NCI-H774 (cell line): ENCODE measurements at places on chromosomes 2 and 18.

DNA sequence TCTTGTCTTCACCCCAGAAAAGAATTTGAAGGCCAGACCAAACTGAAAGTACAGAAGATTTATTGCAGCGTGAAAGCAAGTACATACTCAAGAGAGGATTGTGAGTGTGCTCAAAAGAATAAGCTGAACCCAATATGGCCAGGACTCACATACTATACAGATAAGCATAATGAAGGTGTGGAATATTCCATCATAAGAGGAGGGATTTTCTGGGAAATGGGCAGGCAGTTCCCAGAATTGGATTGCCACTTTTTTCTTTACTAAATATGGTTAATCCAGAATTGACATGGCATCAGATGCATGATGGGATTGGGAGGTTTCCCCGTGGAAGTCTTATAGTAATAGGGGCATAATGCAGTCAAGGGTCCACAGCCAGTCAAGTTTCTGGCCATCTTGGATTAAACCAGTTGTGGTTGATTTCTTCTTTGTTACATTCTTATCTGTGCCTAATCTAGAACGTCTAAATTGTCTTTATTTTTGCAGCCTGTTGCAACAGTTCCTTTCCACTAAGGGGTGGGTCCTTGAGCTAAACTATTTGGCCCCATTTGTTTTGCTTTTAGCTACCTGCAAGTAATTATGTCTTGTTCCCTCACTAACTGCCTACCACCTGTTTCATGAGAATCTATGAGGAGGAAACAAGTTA is 9.0 kb downstream of the SP140L start:
- DNase-seq, result no peak

- no peak for DNase-seq
Observed at GRCh38 chr2:119485336-119486110, 38.8 kb downstream of the SCTR start.

DNA sequence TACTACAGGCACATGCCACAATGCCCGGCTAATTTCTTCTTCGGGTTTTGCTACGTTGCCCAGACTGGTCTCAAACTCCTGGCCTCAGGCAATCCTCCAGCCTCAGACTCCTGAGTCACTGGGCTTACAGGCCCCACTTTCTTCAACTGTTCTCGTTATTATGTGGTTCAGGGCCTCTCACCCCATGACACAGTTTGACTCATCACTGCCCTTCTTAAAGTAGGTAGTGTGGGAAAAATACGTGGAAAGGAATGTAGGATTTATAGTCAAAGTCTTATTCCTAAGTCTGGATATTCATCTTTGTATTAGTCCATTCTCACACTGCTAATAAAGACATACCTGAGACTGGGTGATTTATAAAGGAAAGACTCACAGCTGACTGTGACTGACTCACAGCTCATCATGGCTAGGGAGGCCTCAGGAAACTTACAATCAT is 19.4 kb downstream of the CENPA start:
- no peak for DNase-seq

DNA sequence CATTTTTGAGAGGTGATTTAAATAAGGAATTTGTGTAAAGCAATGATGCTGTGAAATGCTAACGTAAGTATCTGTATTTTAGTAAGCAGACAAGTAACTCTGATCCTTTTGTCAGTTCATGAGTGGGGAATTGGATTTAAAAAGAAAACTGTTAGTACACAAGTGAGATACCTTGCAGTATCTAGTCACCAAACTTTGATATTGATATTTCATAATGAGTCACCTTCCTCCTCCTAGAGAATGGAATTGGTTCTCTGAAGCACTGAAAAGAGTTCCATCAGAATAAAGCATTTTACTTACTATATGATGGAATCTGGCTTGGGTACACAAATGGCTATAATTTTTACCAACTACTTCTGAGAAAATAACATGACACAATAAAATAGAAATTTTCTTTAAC is 232.2 kb downstream of the ZNF804A start:
- no peak for DNase-seq

DNA sequence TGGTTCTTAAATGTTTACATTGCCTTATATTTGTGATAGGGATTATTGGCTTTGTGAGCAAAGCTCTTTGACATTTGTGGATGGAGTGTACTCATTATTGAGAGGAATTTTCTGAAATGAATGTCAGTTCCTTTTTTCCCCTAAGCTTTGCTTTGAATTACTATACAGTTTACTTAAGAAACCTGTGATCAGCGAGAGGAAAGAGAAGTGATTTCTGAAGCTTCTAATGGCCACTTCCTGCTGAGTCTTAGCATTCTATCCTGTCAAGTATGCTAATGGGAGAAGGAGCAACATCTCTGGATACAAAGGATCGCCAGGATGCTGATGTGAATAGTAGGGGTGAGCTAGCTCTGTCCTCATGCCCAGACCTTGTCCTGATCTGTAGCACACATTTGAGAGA is 47.8 kb upstream of the MGAT5 start:
- no peak for DNase-seq

DNA sequence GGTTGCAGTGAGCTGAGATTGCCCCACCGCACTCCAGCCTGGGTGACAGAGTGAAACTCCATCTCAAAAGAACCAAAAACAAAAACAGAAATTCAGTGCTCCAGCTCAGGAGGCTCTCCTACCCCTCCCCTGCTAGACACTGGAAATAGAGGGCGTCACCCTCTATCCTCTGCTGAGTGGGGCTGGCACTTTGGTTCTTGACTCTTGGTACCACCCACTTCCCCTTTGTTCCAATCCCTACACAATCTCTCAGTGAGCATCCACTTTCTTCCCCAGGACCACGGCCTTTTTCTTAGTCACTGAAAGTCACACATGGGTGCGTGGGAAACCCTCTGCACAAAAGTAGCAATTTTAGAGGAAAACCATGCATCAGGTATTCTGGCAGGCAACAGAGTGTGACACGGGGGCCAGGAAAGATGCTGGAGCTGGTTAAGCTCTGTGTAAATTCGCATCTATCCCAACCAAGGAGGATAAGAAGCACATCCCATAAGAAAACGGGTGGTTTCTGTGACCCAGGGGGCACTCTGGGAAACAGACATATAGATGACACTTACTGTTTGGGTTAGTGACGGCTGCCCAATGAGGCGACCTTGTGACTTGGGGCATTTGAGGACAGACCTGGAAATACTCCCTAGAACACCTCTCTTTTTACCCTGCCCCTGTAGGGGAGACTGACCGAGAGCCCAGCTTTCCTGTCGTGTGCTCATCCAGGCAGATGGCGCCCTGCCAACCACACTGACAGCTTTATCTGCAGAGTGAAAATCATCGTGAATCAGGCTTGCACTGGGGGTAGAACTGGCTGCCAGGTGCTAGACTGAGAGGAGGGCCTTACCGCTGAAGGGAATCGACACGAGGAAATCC is 7.7 kb downstream of the HJURP start:
- DNase-seq, result no peak

DNA sequence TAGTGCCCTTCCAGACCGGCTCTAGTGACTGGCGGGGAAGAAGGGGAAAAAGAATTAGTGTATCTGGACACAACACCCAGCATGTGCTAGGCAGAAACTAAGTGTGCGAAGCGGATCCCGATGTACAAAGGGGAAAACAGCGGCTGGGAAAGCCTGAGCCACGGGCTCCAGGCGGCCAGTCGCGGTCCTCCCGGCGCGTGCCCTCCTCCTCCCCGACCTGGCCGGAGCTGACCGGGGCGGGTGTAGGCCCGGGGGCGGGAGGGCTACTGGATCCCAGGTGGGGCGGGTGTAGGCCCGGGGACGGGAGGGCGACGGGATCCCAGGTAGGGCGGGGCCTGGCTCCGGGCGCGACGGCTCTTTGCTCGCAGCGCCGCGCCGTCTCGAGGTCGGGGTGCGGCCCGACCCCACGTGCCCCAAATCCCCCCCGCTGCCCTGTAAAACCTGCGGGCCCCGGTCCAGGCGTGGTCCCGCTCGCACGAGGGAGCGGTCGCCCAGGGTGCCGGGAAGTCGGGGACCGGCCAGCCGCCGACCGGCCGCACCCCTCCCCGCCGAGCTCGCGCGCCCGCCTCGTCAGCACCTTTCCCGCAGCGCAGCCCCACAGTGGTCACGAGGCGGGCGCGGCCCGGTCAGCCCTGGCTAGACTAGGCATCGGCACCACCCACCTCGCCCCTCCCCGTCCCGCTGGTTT is 48.8 kb downstream of the C2orf42 start:
- peak; percentile 62 for DNase-seq

DNA sequence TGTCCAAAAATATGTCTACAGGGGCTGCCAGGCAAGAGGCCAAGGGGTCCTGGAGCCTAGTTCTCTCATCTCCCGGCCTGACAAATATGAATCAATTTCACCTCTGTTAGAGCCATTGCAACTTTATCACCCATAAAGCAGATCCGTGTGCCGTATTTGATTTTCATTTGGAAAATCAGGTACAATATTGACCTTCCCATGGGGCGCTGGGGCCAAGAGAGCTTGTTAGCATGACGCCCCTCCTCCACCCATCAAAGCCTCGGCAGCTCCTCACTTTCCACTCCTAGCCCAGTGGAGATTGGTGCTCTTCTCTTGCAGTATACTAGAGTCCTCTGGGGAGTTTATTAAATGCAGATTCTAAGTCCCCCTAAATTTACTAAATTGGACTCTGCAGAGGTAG is 96.8 kb downstream of the CAPN13 start:
- DNase-seq, result no peak

GRCh38 chr2:26971911-26972786 is 1.7 kb downstream of the MAPRE3 start:
- DNase-seq, result no peak

DNA sequence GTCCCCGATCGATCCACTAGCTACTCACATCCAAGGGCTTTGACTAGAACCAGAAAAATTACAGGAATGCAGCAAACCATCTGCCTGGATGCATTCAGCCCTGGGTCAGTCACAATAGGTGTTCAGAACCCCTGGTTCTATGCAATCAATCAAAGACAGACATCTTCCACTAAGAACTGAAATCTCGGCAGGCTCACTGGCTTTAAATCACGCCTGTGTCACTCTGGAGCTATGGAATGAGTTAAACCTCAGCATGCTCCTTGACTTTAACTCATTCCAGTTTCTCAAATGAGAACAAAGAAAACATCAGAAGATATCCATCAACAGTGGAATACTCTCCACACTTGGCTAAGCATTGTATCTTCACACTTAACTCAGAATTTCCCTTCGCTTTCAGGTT is 68.1 kb upstream of the SPTBN1 start:
- no peak for DNase-seq

- no peak for DNase-seq
Observed at GRCh38 chr18:74268175-74268574, 23.6 kb downstream of the CYB5A start.

DNA sequence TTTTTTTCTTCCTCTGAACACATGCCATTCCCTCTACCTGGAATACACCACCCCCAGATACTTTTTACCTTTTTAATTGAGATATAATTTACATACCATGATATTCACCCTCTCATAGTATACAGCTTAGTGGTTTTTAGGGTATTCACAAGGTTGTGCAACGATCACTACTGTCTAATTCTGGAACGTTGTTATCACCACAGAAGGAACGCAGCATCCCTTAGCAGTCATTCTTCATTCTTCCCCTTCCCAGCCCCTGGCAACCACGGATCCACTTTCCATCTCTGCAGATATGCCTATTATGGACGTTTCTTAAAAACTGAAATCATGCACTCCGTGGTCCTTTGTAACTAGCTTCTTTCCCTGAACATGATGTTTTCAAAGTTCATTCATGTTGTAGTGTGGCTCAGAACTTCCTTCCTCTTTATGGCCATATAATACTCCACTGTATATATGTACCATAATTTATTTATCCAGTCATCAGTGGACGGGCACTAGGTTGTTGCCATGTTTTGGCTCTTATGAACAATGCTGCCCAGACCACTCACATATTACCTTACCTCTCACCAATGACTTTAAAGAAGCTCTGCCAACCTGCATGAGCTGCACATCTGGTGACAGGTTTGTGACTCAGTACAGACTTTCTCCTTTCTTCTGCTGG is 168.9 kb downstream of the CTIF start:
- DNase-seq, result no peak

DNA sequence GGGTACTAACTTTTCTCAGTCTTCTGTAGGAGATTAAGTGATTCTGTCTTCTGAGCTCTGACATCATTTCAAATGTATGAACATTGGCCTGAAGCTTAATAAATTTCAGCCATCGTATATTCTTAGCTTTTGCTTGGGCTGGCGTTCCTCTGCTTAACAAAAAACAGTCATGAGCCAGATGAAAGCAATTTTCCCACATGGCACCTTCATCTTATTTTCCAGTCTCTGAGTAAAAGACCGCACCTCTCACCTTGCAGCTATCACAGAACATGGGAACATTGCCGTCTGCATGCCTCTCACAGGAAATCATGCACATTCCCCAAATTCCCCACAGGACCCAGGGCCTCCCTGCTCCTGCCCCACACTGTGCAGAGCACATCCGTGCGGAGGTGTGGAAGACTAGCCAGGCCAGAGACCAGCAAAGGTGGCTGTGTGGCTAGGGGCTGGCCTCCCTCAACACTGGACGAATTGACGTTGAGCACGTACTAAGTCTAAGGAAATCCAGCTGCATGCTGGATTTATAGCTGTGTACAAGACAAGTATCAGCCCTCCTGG is 531.8 kb upstream of the ID2 start:
- no peak for DNase-seq

DNA sequence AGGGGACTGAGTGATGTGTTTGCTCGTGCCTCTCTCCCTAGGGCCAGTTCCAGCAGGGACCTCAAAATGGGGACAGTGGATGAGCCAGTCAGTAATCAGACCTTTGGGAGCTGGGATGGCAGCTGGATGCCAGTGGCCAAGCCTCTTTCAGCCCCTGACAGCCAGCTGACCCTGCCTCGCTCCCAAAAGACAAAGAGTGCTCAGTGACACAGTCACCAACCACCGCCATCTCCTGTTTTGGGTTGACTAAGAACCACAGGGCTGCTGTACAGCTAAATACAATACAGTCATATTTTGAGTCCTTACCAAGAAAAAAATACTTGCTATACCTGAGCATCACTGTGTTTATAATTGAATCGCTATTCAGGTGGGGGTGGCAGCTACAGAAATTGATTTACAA is 75.7 kb downstream of the POU3F3 start:
- DNase-seq, result no peak

DNA sequence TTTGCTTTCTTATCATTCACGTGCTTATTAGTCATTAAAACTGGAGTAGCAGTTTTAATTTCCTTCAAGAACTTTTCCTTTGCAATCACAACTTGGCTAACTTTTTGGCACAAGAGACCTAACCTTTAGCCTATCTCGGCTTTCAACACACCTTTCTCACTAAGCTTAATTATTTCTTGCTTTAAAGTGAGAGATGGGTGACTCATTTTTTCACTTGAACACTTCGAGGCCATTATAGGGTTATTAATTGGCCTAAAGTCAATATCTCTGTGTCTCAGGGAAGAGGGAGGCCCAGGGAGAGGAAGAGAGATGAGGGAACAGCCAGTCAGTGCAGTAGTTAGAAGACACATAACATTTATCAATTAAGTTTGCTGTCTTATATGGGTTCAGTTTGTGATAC is 289.8 kb downstream of the RBM43 start:
- DNase-seq, result no peak

DNA sequence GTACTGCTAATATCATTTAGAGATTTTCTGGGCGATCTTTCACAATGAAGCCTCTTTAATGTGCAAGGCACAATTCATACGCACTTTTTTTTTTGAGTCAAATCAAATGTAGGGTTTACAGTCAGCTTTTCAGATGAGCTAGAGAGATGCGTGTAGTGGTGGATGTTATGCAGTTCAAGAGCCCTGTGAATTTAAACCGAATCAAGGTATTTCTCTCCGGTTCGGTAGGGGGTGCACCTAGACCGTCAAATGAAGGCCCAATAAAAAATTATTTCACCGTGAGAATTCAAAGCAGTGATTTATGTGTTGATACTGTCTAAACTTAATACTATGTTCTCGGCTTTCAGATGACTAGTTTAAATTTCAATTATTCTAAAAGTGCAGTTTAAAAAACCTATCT is 1.1 kb downstream of the PTH2R start:
- no peak for DNase-seq
